Head of caudate nucleus (tissue), 42 donors: ENCODE measurements at places on chromosomes 1 and 21.

- no peak for DNase-seq
These were observed at the start of gene CHI3L2 for GRCh38 chr1:111227434-111227833. Gene CHI3L2 (plus strand): TSS chr1:111227713. CDS start chr1:111227730, 17 bp downstream.

DNA sequence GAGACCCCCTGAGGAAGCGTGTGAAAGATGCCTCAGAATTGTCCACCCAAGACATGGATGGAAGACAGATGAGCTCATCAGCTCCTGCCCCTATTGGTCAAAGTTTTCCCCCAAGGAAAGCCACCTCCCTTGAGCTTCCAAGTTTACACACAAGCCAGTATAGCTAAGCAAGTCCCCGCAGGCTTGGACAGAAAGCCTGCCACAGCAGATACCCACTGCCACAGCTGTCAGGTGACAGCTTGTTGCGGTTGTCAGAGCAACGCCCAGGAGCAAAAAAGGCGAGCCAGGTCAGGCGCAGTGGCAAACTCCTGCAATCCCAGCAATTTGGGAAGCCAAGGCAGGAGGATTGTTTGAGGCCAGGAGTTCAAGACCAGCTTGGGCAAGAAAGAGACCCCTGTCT lies 60.9 kb upstream of the IFNAR2 start:
- no peak for DNase-seq

GRCh38 chr1:11362547-11363021 lies 89.6 kb downstream of the UBIAD1 start:
- DNase-seq: no peak

GRCh38 chr1:228508840-228509415 lies 21.7 kb downstream of the RNF187 start:
- DNase-seq: no peak

DNA sequence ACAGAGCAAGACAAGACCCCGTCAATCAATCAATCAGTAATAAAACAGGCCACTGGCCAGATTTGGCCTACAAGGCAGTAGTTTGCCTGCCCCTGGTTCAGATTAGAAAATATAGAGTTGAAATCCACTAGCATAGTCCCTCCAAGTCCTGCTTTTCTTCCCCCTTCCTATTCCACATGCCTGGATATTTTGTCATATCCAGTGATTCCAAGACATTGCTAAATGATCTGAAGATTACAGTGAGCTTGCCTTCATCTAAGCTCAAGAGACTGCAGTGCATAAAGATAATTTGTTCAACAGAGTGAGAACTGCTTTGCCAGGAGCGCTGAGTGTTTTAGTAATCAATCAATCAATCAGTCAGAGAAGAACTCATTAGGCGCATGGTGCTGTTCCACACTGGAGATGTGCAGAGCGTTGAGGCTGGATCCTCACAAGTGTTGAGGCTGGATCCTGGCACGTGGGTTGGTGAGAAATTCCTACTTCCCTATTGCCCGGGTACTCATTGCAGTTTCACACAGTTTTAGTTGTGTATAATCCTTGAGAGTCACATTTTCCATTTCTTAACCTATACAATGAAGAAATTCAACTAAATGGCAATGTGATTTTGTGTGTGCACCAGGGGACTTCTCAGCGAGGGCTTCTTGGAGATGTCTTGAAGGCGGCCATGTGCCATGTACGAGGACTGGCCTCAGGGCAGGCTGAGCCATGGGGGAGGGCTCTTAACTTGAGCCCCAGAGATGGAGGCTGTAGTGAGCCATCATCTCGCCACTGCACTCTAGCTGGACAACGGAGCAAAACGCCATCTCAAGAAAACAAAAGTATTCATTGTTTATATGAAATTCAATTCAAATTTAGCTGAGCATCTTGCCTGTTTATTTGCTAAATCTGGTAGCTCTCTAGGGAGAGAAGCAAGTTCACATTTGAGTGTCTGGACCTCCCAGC lies 76.3 kb downstream of the TOMM20 start:
- no peak for DNase-seq

- no peak for DNase-seq
These were observed 10.0 kb upstream of the C1orf115 start for GRCh38 chr1:220680085-220680687.

- DNase-seq: no peak
These were observed 15.9 kb upstream of the POGZ start for GRCh38 chr1:151475175-151475574.

GRCh38 chr1:43981135-43981491 lies 2.1 kb downstream of the B4GALT2 start:
- no peak for DNase-seq

DNA sequence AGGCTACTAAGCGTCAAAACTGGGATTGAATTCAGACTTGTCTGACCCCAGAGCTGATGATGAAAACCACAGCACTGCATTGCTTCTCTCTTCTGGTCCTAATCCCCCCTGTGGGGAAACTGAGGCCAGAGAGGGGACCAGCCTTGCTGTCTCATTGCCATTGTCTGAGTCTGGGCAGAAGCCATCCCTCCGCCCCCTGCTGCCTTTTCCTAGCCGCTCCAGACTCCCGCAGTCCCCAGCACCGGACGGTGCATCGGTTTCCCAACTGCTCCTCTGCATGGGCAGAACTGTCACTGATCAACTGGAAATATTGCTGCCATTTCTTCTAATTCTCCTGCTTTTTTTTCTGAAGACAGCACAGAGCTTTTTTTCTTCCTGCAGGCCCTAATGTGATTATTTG lies 157.4 kb downstream of the ACTL8 start:
- DNase-seq: no peak

- no peak for DNase-seq
These were observed 409.1 kb downstream of the SETD4 start for GRCh38 chr21:35651196-35651595.

- no peak for DNase-seq
These were observed 12.9 kb downstream of the GSTM5 start for GRCh38 chr1:109724933-109725332.

DNA sequence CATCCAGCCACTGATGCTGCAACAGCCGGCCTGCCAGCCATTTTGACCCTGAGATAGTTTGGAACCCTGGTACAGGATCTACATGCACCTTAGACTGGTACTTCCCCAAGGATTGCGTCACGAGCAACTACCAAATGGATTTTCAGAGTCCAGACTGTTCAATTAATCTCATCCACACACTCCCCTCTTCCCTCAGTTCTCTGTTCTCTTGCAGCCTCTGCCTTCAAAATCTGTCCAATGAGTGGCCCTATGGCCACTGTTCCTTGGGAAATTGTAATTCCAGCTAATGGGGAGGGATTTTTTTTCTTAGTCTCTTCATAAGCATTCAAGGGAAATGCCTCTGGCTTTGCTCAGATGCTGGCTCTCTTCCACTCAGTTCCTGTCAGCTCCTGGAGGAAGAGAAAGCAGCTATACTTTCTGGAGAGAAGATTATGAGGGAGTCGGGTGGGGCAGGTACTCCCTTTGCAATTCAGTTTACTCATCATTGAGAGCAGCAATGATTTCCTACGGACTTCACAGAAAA lies 19.8 kb upstream of the UAP1 start:
- DNase-seq: no peak

DNA sequence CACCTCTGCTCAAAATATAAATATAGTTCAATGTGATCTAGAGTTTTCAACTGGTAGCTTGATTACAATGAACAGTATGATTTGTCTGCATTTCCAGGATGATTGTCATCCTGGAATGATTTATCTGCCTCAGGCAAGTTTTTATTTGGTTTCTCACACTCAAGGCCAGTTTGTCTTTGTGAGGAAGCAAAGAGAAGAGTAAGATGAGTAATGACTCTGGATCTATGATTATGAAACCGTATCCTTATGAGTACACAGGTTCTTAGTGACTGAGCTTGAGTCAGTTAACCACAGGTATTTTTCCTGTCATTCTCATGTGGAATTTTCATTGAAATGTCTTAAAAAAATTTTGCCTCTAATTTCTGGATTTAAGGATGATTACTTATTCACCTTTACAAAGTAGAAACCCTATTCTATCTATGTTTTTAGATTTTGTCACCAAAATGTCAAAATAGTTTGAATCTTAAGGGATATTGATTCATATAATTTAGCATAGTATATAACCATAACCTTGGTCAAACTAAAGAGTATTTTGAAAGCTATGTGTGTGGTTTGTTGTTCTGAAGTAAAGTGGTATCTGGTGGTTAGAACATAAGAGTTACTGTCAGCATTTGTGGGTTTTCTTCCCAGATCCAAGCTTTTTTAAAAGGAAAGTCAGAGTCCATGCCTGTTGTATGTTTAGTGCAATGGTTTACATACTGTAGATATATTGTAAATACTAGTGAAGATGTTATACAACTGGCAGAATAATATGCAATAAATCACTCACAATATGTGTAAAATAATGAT lies 145.0 kb downstream of the RASAL2 start:
- DNase-seq: no peak

DNA sequence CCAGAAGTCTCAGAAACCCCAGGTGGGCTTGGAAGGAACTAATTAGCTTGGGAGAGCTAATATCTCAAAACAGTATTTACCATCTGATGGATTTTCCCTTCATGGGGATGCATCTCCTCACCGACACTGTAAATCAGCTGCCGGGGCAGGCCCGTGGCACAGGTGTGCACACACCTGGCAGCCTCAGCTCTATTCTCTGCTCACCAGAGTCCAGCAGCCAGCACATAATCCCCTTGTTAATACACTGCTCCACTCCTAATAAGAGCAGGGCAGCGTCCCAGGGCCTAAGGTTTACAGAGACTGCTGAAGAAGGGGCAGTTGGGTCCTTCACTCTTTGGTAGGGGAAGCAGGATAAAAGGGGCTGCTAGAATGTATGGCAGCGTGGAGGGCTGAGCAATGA lies 200.0 kb downstream of the TOMM20 start:
- DNase-seq: no peak

DNA sequence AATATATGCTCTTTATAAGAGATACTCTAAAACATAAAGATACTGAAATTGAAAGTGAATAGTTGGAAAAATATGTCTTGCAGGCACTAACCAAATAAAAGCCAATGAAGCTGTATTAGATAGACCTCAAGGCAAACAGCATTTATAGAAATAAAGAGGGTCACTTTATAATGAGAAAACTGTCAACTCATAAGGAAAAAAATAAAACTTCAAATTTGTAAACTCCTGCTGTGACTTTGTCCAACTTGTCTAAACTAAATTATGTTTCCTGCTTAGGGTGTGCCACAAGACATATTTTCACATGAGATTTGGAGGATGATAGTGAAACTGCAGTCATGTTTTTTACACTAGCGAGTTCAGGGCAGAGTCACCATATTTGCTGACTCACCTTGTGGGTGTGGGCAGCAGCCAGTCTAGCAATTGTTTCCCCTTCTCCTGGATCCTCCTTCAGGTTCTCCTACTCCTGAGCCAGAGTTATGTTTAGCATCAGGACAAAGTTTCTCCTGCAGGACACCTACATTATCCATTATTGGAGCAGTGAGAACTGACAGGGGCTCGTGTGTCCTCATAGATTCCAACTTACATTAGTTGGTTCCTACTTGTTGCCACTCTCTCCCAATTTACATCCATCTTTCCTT lies 43.8 kb downstream of the CD53 start:
- no peak for DNase-seq

DNA sequence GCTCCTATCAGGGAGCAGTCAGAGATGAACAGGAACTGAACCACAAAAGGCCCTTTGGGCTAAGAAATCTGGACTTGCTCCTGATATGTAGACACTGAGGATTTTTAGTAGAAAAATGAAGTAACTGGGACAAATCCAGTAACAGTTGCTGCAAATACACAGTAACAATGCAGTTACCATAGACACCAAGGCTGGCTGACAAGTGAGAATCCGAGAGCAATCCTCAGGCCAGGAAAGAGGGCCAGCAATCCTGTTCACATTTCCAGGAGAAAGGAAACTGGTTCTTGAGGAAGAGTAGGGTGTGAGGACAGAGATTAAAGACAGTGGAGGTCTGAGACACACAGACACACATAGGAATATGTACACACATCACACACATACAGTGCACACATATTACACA lies 9.3 kb upstream of the LORICRIN start:
- DNase-seq: no peak

DNA sequence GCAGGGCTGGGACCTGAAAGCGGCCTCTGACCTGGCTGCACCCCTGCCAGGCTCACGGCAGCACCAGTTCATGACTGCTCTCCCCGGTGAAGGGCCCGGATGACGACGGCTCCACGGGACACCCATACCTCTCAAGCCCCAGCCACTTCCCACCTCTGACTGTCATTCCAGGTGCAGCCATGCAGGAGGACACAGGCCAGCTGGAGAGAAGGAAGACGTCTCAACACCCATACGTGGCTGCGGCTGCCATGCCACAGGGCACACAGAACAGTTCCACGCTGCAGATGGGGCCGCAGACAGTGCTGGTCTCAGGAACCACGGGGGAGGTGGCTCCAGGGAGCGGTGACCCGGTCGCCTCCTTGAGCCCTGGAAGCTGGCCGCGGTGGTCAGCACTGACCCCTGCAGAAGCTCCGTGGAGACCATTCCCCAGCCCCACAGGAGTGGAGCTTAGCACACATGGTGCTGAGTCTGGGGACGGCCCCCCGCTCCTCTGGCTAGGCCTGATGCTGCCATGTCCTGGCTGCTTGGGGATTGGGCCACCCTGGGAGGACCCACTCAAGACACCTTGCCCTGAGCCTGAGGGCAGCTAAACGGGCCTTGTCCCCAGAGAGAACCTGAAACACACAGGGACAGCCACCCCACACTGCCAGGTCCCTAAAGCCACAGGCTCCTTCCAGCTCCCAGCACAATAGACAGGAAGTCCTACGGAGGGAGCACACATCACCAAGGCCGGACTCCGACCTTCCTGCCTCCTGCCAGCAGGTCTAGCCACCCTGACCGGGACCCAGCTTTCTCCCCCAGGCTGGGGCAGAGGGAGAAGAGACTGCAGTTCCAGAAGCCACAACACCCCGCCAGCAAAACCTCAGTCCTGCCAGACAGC lies 8.6 kb downstream of the WNT9A start:
- no peak for DNase-seq

DNA sequence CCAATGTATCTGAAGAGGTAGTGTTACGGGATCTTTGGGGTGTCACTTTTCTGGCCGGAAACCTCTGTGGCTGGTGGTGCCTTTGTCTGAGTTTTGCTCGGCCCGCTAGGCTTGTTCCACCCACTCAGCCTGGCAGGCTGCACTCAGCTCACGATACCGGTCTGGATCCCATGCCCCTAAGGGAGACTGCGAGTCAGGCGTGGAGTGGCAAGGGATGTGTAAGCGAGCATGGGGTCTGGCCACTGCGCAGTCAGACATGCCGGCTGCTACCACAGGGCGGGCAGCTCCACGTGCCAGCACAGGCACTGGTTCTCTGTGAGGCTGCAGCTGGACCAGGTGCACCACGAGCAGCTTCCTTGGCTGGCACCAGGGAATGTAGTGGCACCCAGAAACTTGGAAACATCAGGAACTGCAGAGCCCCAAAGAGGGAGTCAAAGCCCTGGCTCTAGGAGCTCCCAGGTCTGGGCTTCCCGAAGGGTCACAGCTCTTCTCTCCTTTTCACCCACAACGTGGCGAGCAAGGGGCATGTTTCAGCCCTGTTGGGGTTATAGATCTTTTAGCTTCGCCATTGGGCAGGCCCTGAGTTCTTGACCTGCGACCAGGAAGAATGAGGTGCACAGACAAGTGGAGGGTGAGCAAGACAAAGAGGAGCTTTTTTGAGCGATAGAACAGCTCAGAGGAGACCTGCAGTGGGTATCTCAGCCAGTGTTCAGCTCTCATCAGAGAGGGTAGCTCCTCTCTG lies 23.8 kb upstream of the LRRC8C start:
- no peak for DNase-seq
